ENCODE measurements at places on chromosomes 16 and 17.

GRCh38 chr16:13021996-13022395 lies 120.6 kb downstream of the SHISA9 start:
- no peak for DNase-seq

GRCh38 chr16:77499373-77500285 lies 64.8 kb upstream of the ADAMTS18 start:
- DNase-seq, result no peak

- DNase-seq, result no peak
Measured at GRCh38 chr17:63349478-63350000, 96.6 kb downstream of the CYB561 start.

GRCh38 chr17:73311781-73312641 lies at the start of gene CDC42EP4:
CDC42EP4 (minus strand) TSS chr17:73312001; CDS start chr17:73286500, 25,501 bp downstream.
- DNase-seq, result peak; percentile 93

GRCh38 chr17:10186771-10187410 lies 11.5 kb downstream of the GAS7 start:
- no peak for DNase-seq

DNA sequence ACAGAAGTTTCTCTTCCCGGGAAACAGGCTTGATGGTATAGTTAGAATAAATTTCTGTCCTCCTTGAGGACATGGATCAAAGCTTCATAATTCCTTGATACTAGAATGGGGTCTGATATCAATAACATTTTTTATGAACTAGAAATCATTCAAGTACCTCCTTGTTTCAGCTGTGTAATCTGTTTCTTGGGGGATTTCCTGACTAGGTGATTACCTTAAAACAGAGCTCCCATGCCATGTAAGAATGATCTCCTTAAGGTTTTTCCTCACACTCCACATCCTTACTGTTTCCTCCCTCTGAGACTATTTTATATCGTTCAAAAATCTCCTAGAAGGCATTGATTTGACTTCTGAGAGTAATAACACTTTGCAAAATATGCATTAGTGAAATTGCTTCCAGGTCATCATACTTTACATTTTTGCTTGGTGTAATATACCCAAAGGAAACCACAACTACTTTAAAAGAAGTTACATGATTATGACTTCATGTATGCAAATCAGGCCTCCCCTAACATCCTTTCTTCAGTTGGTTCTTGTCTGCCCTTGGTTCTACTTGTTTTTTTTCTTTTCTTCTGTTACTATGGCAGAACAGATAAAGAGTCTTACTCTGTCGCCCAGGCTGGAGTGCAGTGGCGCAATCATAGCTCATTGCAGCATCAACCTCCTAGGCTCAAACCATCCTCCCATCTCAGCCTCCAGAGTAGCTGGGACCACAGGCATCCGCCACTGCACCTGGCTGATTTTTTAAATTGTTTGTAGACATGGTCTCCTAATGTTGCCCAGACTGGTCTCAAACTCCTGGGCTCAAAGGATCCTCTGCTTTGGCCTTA lies 388.8 kb downstream of the ZFHX3 start:
- no peak for DNase-seq

GRCh38 chr16:89363621-89364393 lies 126.6 kb downstream of the ANKRD11 start:
- DNase-seq, result peak; percentile 63

- DNase-seq, result no peak
Measured at GRCh38 chr17:63439687-63440086, 6.4 kb downstream of the CYB561 start.

DNA sequence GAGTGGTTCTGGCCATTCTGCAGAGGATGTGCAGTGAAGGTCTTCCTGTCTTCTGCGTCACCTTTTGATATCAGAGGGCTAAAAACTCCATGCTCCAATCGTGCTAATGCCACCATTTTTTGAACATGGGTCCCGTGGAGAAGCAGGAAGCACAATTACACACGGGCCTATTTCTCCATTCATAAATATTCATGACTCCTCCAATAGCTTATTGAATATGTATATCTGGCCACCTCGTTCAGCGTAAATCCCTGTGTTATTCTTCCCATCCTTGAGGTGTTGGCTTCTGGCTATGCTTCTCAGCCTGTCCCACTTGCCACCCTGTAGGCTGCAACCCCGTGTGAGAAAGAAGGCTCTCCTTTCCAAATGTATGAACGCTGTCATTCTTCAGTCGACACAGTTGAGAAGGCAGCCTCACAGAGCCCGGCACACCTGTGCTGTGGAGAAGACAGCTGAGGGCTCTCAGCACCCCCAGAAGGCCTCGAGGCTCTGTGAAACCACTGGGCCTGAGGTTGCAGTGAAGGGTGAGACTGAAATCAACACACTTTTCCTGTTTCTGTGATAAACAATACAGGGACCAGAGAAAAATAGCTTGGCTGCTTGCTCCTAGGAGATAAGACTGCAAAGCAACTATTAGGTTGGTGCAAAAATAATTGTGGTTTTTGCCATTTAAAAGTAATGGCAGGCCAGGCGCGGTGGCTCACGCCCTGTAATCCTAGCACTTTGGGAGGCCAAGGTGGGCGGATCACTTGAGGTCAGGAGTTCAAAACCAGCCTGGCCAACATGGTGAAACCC lies 4.9 kb upstream of the ANKRD40CL start:
- DNase-seq, result no peak

DNA sequence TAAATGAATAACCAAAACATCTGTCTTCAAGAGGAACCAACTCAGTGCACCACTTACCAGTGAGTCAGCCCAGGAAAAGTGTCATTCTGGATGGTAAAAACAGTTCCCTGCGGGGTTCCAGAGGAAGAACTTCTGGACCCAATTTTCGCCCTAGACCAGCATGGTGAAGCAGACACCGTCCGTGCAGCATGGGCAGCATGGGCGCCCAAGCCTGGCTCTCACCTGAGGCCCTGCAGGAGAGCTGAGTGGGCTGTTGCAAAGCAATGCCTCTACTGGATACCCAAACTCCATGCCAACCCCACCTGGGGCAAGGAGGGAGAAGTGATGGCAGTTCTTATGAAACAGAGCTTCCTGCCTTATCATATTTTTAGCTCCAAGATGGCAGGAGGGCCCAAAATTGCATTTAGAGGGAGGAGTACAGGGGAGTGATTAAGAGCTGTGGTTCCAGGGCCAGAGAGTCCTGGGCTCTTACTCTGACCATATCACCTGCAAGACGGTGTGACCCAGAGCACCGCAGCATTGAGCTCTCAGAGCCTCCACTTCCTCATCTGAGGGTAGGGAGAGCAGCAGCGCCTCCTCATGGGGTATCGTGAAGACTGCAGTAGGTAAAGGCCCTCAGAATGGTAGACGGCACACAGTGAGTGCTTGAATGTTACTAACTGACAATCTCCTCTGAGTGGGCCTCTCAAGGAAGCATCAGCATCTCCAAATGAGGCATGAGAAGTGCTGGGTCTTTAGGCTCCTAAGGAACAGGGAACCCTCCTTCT lies 16.6 kb upstream of the INPP5K start:
- DNase-seq, result peak; percentile 54

- DNase-seq, result no peak
Measured at GRCh38 chr16:72291531-72291981, 119.6 kb upstream of the PMFBP1 start.

DNA sequence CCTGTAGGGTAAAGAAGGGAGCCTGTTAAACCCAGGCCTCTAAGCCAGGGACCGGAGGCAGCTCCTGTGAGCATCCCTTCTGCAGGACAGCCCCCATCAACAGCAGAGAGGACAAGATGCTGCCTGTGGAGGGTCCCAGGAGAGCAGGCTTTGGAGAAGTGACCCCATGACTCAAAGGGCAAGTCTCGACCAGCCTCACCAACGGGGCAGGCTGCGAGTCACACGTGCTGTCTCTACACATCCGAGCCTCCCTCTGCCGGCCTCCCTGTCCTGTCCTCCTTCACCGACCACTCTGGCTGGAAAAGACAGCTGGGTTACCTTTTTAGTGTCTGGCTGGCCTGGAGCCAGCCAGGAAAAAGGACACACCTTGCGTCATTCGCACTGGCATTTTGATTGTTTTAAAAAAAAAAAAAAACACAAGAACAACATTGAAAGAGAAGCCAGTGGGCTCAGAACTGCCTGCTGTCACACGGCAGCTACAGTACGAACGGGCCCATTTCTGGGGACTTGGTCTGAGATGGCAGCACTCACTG lies 74.5 kb upstream of the RCVRN start:
- DNase-seq, result no peak

- no peak for DNase-seq
Measured at GRCh38 chr17:77770331-77771105, 188.0 kb upstream of the TNRC6C start.

DNA sequence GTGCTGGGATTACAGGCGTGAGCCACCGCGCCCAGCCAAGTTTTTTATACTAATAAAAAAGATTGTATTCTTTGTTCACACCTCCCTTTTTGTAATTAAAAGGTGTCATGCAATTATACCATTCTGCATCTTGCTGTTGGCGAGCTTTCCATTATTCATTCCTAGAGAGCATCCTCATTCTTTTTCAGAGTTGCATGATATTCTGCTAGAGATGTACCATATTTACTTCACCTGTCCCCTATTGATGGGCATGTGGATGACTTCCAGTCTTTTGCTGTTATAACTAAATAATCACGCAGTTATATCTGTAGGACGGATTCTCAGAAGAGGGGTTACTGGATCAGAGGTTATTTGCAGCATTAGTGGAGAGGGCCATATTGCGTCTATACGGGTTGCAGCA lies 17.0 kb downstream of the SGSM2 start:
- DNase-seq, result no peak

GRCh38 chr17:44900894-44901293 lies 1.6 kb upstream of the EFTUD2 start:
- no peak for DNase-seq

DNA sequence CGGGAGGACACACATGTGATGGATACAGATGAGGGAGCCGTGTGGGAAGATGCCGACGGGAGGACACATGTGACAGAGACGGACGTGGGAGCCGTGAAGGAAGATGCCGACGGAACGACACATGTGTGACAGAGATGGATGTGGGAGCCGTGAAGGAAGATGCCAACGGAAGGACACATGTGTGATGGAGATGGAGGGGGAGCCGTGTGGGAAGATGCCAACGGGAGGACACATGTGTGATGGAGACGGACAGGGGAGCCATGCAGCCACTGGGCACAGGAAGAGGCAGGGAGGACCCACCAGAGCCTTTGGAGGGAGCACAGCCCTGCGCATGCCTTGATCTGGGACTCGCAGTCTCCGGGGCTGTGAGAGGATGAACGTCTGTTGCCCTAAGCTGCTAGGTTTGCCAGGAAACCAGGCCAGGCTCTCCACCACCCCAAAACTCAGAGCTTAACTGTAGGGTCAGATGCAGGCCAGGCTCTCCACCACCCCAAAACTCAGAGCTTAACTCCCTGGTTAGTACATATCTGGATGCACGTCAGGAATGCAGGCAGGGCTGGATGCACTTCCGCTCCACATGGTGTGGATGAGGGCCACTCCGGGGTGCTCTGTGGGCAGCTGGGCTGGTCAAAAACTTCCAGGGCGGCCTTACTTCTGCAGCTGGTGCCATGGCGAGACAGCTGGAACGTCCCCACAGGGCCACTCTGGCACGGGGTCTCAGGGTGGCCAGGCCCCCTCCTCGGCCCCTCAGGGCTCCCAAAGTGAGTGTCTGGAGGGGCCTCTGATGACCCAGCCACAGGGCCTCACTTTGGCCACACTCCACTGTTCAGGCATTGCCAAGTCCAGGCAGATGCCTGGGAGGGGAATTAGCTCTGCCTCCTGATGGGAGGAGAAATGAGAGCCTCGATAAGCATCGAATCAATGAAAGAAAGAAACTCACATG lies 47.7 kb upstream of the ZNF469 start:
- DNase-seq, result no peak

DNA sequence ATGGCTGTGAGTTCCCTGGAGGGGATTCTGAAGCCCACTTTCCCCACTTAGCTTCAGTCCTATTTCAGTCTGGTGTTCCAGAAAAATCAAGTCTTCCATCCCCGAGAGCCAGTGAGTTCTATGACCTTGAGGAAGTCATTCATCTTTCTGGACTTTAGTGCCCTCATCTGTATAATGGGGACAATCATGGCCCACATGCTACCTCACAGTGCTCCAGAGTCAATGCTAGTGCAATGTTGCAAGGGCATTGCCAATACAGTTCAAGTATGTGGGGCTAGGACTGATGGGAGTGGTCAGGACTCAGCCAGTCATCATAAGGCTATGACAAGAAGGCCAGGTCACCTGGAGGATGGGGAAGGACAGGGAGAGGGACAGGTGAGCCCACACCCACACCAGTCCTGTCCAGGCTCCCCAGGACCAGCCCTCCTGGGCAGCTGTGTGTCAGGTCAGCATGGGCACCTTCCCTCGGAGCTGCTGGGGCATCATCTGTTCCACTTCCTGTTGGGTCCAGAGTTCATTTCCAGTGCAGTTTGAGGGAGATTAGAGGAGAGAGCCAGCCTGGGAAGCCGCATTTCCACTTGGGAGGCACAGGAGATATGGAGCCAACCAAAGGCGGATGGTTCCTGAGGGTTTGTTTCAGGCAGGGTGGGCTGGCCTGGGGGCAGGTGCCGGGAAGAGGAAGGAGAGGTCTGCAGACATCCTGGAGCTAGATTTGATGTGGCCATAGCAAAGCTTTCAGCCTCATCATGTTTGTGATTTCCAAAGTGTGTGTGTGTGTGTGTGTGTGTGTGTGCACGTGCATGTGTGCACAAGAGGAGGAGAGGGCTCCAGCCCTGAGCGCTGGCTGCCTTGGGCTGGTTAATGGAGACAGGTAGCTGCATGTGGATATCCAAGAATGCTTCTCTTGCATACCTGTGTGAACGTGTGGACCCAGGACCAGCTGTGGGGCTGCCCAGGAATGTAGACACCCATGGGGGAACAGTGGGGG lies 3.9 kb upstream of the WNT9B start:
- DNase-seq, result no peak

DNA sequence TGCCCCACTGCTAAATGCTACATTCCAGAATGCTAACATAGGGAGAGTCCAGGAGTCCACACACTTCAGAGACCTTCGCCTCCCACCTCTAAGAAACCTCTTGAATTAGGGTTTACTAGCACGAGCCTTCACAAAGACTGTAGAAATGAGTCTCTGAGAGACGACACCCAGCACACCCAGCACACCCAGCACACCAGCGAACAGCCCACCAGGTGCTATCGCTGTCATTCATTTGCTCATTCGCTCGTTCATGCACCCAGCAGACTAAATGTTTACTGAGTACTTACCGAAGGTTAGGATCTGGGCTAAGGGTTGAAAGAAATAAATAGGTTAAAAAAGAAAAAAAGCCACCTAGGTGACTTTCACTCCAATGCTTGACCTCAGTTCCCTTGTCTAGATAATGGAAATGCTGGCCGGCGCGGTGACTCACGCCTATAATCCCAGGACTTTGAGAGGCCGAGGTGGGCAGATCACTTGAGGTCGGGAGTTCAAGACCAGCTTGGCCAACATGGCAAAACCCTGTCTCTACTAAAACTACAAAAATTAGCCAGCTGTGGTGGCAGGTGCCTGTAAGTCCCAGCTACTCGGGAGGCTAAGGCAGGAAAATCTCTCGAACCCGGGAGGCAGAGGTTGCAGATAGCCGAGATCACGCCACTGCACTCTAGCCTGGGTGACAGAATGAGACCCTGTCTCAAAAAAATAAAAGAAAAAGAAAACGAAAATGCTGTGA lies 100.8 kb downstream of the ADCY9 start:
- DNase-seq, result no peak
